WTC11 (cell line): ENCODE measurements at places on chromosomes 4 and X. TPM values are rescaled to one million over a fixed set of nuclear protein-coding genes. Genes with fewer than 3 reads are reported as not detected.

GRCh38 chr4:126558596-126558995 lies 1074.2 kb upstream of the INTU start:
- H3K36me3 ChIP-seq, result no peaks in the 10 kb centered on the region
- H3K27me3 ChIP-seq, result no peaks in the 10 kb centered on the region
- no peak overlapping the region for H3K27ac ChIP-seq
- H3K4me1 ChIP-seq, result no peaks in the 10 kb centered on the region
- H3K4me3 ChIP-seq, result no peak overlapping the region
- DNase-seq, result no peak

DNA sequence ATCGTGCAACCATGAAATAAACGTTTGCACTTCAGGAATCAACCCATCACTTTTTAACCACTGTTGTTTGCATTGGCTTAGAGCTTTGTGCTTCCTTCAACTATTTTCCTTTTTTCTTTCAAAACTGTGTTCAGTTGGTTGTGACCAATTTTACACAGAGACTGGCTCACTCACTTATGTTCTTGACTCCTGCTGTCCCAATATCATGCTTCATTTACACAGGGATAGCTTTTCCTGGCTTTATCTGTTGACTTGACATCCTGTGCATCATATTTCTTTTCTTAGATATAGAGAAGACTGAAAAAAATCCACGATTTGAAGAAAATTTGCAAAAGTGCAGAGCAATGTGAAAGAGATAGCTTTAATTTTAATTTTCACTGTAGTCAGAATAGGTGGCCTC lies 38.8 kb downstream of the REPS2 start:
- no peaks in the 10 kb centered on the region for H3K36me3 ChIP-seq
- no peak for DNase-seq

DNA sequence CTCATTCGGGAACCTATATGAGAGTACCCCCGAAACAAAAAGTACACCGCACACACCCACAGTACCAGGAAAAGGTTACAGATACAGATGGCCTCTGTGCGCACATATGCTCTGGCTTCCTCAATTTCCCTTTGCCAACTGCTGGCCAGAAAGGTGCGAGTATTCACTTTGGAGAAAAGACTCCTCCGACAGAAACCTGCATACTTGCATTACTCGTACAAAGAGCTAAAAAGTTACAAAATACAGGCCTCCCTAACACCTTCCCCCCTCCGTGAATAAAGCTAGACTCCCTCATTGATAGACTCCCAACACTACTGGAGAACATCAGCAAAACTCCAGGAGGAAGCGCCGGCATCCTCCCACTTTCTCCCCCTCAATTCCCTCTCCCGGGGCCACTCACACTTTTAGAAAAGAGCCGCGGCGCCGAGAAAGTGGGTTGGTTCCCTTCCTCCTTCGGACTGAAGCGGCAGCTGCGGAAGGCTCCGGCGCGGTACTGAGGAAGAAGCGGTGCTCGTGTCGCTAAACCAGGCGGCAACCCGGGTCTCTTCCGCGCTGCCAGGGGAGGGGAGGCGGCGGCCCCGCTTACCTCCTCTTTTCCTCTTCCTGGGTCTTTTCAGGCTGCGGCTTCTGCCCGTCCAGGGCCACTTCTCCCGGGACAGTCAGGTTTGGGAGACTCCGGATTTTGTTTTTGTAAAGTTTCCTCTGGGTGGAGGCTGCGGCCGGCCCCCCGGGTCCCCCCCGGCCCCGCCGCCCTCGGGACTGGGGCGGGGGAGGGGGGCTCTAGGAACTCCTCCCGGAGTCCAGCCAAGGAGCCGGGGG lies 1.1 kb downstream of the FBXW7 start:
- peaks cover 32% of the 10 kb centered on the region for H3K4me1 ChIP-seq
- peak; percentile 41 for DNase-seq
- H3K36me3 ChIP-seq, result peaks cover 14% of the 10 kb centered on the region
- no peaks in the 10 kb centered on the region; the same call in 1 of the 2 replicates for H3K27me3 ChIP-seq

DNA sequence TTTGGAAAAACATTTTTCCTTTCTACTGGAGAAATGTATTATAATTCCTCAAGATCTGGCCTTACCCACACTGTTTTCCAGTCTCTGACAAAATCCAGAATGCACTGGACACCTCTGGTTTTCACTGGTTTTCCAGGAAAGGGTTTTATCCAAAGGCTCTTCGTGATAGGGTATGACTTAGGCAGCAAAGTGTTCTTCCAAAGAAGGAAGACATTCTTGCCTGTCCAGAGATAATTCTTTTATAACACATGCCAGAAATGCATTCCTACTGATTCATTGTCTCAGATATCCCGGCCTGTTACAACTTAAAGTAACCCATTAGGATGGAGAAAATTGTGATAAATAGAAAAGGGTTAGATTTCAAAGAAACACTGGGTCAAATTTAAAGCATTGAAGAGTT lies 2343.1 kb downstream of the PCDH7 start:
- no peaks in the 10 kb centered on the region for H3K36me3 ChIP-seq
- H3K4me3 ChIP-seq, result no peak overlapping the region
- H3K27ac ChIP-seq, result no peak overlapping the region
- peaks cover 4% of the 10 kb centered on the region; the same call in 1 of the 2 replicates for H3K4me1 ChIP-seq

DNA sequence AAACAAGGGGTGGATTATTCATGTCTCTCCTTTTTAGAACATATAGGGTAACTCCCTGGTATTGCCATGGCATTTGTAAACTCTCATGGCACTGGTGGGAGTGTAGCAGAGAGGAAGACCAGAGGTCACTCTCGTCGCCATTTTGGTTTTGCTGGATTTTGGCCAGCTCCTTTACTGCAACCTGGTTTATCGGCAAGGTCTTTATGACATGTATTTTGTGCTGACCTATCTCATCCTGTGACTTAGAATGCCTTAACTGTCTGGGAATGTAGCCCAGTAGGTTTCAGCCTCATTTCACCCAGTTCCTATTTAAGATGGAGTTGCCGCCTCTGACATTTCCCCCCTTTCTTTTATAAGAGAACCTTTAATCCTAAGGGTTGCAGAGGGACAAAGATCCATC lies 45.8 kb downstream of the MGST2 start:
- H3K36me3 ChIP-seq, result peaks cover 10% of the 10 kb centered on the region
- peaks cover 60% of the 10 kb centered on the region for H3K27me3 ChIP-seq
- DNase-seq, result no peak

GRCh38 chr4:137129441-137129840 lies 402.9 kb downstream of the PCDH18 start:
- no peaks in the 10 kb centered on the region for H3K4me1 ChIP-seq
- DNase-seq, result no peak
- H3K4me3 ChIP-seq, result no peak overlapping the region
- H3K27ac ChIP-seq, result no peak overlapping the region
- H3K27me3 ChIP-seq, result no peaks in the 10 kb centered on the region

DNA sequence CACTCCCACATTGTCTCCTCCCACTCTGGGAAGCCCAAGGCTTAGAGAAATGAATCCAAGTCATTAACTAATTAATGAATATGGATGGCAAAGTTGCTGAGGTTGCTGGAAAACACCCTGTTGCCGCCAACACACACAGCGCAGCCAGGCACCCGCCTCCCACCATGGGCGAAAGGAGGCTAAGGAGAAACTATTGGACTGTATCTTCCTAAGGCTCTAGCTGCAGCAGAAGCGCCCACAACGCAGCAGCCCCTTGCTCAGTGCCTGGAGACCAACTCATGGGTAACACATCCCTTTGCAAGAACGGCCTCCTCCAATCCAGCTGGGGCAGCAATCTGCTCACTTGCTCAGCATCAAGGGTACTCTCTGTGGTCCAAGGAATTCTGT lies 34.2 kb downstream of the TSC22D3 start:
- peak overlapping the region; percentile 86 for H3K4me3 ChIP-seq
- no peak for DNase-seq
- H3K27ac ChIP-seq, result peak overlapping the region; percentile 89
- no peaks in the 10 kb centered on the region for H3K36me3 ChIP-seq

STBD1 gene
- total RNA-seq, result 1.4 to 2.6 TPM (median 2.0 TPM) in 3 replicates
